Brain microvascular endothelial cell (primary cell): ENCODE measurements at places on chromosomes 5 and 9.

- DNase-seq: no peak
These were observed 63.4 kb downstream of the RAPGEF1 start for GRCh38 chr9:131676431-131676972.

DNA sequence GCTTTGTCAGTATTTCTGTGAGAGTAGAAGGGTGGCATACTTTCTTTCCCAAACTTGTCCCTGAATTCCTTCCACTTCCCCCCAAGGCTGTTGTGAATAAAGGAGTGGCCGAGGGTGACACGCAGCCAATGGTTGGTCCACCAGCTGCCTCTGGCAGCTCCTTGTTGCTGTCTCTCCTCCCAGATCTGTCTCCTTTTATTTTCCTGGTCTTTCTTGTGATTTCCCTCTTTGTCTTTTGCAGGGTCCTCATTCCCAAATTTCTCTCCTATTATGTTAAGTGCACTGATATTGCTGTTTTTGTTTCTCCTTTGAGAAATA is 137.5 kb upstream of the HMHB1 start:
- DNase-seq: no peak

- DNase-seq: peak; percentile 6
These were observed 514 bp downstream of the STOML2 start for GRCh38 chr9:35102465-35102768.

- peak; percentile 24 for DNase-seq
These were observed 297.1 kb upstream of the C9orf72 start for GRCh38 chr9:27870404-27870803.

- no peak for DNase-seq
These were observed 148.0 kb downstream of the GHR start for GRCh38 chr5:42570966-42571960.

- no peak for DNase-seq
These were observed 213.8 kb downstream of the MLLT3 start for GRCh38 chr9:20408513-20408912.

DNA sequence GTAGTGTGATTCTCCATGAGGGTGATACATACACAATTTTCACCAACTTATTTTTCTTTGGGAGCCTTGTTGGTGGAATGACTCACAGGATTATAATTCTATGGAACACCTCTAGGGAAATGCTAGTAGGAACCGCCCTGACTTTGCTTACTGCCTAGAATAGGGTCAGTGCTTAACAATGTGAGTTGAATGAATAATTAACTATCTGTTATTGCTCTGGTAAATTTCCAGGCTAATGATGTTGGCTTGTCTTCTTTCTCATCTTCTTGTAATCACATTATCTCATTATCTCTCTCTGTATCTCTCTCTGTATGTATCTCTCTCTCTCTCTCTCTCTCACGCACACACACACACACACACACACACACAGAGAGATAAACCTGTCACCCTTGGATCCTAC is 291.1 kb downstream of the TRIM32 start:
- no peak for DNase-seq

DNA sequence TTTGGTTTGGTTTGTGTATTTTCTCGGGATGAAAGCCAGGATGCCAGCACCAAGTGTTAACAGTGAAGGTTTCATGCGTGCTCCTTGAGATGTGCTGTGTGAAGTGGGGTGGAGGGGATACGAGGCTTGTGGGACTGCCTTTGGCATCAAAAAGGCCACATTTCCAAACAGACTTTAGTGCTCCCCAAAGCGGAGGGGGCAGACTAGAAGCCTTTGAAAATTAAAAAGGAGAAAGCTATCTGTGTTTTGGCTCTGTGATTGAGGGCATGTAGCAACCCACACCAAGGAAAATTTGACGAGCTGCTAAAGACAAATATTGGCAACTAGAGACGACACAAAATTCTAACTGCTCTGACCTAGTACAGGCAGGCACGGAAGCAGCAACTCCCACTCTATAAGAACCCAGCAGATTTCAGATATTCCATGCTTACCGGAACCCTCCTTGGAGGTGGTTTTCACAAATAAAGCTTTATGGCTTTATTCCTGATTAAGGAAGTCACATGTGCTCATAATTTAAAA is 154.5 kb downstream of the ARSB start:
- no peak for DNase-seq

GRCh38 chr9:16180546-16180945 is 627.7 kb downstream of the CCDC171 start:
- no peak for DNase-seq

- DNase-seq: no peak
These were observed 482.2 kb upstream of the PAPPA start for GRCh38 chr9:115671236-115671962.

GRCh38 chr5:33322632-33323031 is 118.1 kb upstream of the TARS1 start:
- DNase-seq: no peak

- DNase-seq: no peak
These were observed 75.9 kb upstream of the ADAMTSL1 start for GRCh38 chr9:18398038-18398437.

GRCh38 chr5:53240661-53241060 is 131.1 kb upstream of the MOCS2 start:
- no peak for DNase-seq

DNA sequence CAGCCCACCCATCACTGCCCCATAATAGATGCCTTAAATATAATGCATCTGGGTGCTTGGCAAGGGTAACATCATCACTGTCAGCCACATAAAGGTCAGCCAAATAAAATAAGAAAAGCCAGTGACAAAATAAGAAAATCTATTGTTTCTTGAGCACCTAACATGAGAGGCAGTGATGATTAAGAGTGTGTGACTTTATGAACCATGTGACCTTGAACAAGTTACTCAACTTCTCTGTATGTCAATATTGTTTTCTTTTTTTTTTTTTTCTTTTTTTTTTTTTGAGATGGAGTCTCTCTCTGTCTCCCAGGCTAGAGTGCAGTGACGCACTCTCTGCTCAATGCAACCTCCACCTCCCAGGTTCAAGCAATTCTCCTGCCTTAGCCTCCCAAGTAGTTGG is 98.7 kb downstream of the CDK5RAP2 start:
- DNase-seq: no peak

- DNase-seq: no peak
These were observed 23.9 kb downstream of the ISOC1 start for GRCh38 chr5:129118405-129118804.

- DNase-seq: no peak
These were observed 22.3 kb upstream of the EGFL7 start for GRCh38 chr9:136640171-136641111.

GRCh38 chr5:89728750-89729149 is 680.8 kb downstream of the CETN3 start:
- DNase-seq: peak; percentile 12

DNA sequence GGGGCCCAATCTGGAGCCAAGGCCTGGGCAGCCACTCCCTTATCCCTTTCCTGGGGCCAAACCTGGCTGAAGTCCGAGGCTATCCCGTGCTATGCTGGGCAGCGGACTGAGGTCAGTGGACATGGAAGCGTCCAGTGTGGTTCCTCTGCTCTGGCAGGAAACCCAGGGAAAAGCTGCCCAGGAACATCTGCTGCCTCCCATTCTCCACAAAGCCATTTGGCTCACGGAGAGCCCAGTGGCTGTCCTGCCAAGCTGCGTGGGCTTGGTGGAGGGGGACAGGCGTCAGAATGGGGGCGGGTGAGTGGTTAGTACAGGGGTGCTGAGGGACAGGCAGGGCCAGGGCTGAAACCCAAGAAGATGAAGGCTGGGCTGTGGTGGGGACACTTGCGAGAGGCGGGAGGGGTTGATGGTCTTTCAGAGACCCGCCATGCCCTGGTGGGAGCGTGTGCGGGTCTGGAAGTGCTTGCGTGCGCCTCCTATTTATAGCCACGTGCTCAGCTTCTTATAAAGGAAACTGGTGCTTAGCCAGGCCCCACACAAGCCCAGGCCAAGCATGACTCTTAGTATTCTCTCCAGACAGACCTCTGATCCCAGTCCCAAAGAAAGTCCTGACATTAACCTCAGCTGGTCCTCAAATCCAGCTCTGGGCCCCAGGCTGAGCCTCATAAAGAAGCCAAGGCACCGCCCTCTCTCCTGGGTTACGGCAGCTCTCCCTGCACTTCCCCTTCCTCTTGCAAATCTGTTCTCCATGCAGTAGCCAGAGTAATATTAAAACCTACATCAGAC is 9.4 kb upstream of the SLC6A7 start:
- DNase-seq: no peak

DNA sequence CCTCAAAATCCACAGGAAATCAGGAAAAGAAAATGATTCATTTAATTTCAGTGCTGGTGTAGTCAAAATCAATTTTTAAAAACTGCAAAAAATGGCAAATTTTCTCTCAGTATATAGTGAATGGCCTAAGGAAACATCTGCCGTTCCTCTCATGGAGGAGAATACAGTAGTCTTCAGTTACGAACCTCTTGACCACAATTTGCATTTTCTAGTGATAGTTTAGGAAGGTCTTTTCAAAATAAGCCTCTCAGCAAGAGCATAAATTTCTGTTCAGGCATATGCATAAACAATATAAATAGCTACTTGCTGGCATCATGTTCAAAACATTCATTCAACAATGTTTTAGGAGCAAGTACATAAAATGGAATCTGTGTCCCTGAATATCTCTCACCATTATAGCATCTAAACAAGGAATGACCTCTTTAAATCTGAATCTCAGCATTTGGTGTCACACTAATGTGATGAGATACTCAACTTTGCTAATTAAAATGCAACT is 33.5 kb downstream of the HAPLN1 start:
- no peak for DNase-seq

GRCh38 chr5:42321785-42322184 is 101.5 kb upstream of the GHR start:
- DNase-seq: no peak

- DNase-seq: no peak
These were observed 177.3 kb downstream of the MACROH2A1 start for GRCh38 chr5:135221696-135222095.

DNA sequence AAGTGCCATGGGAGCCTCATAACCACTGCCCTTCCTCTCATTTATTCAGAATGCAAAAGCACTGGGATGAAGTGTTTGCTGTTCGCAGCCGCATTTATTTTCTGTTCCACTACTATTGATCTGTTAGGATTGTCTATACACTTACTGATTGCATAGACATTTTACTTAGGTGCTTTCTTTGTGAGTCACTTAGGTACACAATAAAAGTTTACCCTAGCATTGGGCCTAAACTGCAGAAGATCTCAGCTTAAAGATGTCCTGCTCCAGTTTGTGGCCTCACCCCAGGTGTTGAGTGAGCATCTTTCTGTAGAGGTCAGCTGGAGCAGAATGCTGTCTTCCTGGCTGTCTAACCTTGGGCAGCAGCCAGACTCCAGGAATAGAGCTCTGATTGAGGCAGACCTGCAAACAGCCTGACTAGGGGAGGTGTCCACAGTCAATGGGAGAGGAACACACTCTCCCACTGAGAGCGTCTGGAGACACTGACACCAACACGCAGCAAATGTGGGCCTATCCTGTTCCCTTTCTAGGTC is 54.0 kb downstream of the GPR21 start:
- no peak for DNase-seq

DNA sequence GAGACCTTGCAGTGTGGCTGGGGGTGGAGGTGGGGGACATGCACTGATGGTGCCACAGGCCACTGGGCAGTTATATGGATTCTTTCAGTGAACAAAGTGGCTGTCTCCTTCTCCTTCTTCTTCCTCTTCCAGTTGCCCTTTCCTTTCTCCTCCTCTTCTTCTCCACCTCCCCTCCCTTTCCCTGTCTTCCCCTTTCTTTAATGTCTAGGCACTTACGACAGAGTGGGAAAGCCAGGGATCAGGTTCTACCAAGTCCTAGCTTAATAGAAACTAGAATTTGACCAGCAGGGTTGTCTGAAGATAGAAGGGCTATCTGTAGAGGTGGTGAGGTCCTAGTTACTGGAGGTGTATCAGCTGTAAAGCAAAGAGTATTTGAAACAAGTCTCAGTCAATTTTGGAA is 62.8 kb downstream of the COL15A1 start:
- no peak for DNase-seq

- peak; percentile 50 for DNase-seq
These were observed 99.0 kb upstream of the DAB2 start for GRCh38 chr5:39523821-39524220.

- DNase-seq: no peak
These were observed 38.2 kb upstream of the SPATA31E1 start for GRCh38 chr9:87844506-87844905.

GRCh38 chr5:89303033-89303480 is 420.1 kb upstream of the MEF2C start:
- no peak for DNase-seq

GRCh38 chr9:6842584-6842947 is 84.8 kb downstream of the KDM4C start:
- peak; percentile 76 for DNase-seq

GRCh38 chr9:126417043-126417442 is 90.4 kb downstream of the MVB12B start:
- DNase-seq: no peak

GRCh38 chr9:26870292-26870691 is 22.3 kb downstream of the CAAP1 start:
- peak; percentile 49 for DNase-seq

- DNase-seq: no peak
These were observed 7.6 kb upstream of the DNAJA1 start for GRCh38 chr9:33017283-33018041.

GRCh38 chr9:135830496-135830895 is 76.8 kb downstream of the CAMSAP1 start:
- DNase-seq: peak; percentile 9
